ENCODE measurements at places on chromosomes 6 and 20. TPM values are rescaled to one million over a fixed set of nuclear protein-coding genes. Genes with fewer than 3 reads are reported as not detected.

DNA sequence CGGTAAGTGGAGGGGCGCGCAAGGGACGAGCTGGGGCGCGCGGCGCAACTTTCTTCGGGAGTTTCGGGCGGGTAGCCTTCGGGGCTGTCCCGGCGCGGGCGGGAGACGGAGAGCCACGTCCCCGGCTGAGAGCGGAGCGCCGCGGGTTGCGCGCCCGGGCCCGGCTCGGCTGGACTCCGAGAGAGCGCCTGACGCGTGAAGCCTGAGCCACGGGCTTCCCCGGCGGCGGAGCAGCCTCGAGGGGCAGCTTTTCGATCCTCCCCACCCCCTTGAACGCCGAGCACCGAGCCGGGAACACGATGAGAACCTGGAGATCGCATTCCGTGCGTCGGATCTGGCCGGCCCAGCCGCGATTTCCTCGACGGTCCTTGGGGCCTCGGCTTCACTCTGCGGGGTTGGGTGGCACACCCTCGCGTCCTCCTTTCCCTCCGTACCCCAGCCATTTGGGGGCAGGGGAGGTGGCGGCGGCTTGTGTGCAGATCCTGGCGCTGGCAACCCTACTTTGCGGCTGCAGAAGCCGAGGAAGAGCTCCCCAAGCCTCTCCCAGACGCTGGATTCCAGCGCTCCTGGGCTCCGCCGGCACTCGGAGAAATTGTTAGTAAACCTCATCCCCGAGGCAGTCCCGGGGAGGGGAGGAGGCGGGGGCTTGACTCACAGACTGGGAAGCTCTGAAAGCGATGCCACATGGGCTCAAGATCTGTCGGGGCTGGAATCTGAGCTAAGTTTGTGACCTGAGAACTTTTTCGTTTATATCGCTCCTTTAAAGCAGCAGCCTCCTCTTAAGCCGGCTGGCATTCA lies 572 bp downstream of the DSE start:
- peak; percentile 94 for DNase-seq

IER3 gene
- total RNA-seq = 154 TPM

- peak; percentile 72 for DNase-seq
These were observed 26.0 kb upstream of the CRIP3 start for GRCh38 chr6:43334466-43335095.

NMBR gene
- total RNA-seq = not detected

DNA sequence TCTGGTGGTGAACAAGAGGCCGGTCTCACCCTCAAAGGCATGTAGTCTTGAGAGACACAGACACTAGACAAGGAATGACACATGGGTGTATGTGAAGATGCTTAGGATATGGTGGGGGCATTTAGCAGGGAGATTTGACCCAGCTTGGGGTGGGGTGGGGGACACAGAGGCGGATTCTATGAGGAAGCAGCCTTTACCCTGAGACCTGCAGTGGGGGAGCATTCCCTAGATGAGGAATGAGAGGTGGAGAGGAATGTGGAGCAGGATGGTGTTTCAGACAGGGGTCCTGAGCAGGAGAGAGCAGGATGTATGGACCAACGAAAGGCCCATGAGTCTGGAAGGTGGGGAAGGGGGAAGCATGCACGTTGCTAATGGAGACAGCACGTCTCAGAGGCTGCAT lies 57.8 kb downstream of the PHACTR3 start:
- no peak for DNase-seq

GRCh38 chr6:10687582-10687981 lies 6.8 kb downstream of the C6orf52 start:
- no peak for DNase-seq

All from MCF 10A (cell line).